Activated CD4-positive, alpha-beta T cell treated with anti-CD3 and anti-CD28 coated beads for 36 hours (primary cell): ENCODE measurements at places on chromosomes 12 and 14. TPM values are rescaled to one million over a fixed set of nuclear protein-coding genes. Genes with fewer than 3 reads are reported as not detected.
A peak's percentile ranks its signal among the peaks of the same experiment; 100 is the strongest.

DNA sequence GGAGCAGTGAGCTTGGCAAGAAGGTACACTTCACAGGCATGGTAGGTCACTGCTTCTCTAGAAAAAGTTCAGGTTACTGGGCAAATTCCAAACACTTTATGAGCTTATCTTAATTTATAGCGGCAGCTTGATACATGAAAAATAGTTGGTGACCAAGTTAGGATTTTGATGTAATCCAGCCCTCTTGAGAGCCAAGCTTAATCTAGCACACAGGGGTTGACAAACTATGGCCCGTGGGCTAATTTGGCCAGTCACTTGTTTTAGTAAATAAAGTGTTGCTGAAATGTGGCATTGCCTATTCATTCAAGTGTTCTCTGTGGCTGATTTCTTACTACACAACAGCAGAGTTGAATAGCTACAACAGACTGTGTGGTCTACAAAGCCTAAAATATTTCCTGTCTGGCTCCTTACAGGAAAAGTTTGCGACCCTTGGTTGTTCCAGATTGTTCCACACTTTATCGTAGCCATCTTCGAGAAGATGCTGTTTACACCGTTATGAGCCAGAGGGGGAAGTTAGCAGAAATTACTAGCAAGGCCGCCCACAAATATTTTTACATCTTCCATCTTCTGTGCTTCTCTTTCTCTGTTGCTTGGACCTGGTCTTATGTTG lies 120.9 kb downstream of the DAAM1 start:
- no peaks in the 10 kb centered on the region for H3K4me1 ChIP-seq
- no peaks in the 10 kb centered on the region for H3K36me3 ChIP-seq
- no peak overlapping the region for H3K4me3 ChIP-seq
- no peak overlapping the region for H3K27ac ChIP-seq

- no peak overlapping the region for H3K4me3 ChIP-seq
- H3K36me3 ChIP-seq: no peaks in the 10 kb centered on the region
- no peak for DNase-seq
- no peak overlapping the region for H3K27ac ChIP-seq
Observed at GRCh38 chr12:38934078-38934584, 28.7 kb upstream of the CPNE8 start.

DNA sequence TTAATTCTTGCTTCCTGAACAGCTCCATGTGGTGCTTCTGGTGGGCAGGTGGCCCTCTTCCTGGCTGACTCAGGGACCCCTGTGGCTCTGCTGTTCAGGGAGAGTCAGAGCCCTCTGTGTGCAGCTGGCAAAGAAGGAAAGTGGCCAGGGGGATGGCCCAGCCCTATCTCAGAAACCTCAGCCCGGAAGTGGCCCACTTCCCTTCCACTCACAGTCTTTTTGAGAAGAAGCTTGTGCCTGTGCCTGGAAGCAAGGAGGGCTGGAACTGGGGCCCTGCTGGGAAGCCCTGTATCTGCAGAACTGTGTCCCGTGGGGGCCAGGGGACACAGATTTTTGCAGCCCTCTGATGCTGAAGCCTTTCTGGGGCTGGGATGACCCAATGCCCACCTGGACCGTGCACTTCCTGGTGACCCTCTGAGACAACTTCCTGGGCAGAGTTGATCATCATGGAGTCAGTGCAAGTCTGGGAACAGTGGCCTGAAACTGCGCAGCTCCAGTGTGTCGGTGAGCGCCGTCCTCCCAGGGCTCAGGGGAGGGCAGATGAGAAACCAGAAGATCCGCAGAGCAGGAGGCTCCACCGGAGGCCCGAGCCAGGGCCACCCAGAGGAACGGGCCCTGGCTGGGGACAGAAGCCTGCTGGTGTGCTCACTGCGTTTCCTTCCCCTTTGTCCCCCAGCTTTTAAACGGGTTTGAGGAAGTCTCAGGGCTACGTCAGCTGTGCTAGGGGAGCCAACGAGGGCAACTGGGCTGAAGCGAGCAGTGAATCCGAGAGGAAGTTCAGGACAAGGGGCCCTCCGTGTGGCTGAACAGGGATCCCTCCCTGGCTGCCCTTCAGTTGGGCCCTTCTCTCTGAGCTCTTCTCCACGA lies 217.4 kb upstream of the RTL1 start:
- no peaks in the 10 kb centered on the region for H3K36me3 ChIP-seq
- H3K27ac ChIP-seq: peak overlapping the region; percentile 71
- peaks cover 5% of the 10 kb centered on the region for H3K27me3 ChIP-seq
- H3K4me1 ChIP-seq: peaks cover 21% of the 10 kb centered on the region

DNA sequence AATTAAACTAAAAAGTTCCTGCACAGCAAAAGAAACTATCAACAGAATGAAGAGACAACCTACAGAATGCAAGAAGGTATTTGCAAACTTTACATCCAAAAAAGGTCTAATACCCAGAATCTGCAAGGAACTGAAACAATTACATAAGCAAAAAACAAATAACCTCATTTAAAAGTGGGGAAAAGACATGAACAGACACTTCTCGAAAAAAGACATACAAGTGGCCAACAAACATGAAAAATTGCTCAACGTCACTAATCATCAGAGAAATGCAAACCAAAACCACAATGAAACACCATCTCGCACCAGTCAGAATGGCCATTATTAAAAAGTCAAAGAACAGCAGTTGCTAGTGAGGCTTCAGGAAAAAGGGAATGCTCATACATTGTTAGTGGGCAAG lies 15.2 kb downstream of the PDE6H start:
- no peaks in the 10 kb centered on the region for H3K36me3 ChIP-seq
- no peak overlapping the region for H3K27ac ChIP-seq
- DNase-seq: no peak
- no peak overlapping the region for H3K4me3 ChIP-seq
- H3K27me3 ChIP-seq: no peaks in the 10 kb centered on the region

DNA sequence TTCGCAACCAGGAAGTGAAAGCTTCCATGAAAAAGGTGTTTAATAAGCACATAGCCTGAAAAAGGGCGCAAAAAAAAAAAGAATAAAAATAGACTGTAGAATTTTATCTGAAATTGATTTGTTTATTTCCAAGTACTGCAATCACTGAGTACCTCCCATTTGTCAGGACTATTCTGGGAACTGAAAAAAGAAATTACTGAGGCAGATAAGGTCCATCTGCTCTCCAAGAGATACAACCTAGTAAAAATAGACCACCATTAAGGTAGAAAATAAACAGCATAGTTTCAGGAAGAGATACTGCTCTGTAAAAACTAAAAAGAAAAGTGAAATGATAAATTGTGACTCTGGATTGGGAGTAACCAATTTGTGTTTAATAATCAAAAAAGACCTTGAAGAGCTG lies 24.7 kb downstream of the OR4N2 start:
- H3K4me3 ChIP-seq: no peak overlapping the region
- DNase-seq: no peak
- H3K36me3 ChIP-seq: no peaks in the 10 kb centered on the region
- H3K27ac ChIP-seq: no peak overlapping the region

DNA sequence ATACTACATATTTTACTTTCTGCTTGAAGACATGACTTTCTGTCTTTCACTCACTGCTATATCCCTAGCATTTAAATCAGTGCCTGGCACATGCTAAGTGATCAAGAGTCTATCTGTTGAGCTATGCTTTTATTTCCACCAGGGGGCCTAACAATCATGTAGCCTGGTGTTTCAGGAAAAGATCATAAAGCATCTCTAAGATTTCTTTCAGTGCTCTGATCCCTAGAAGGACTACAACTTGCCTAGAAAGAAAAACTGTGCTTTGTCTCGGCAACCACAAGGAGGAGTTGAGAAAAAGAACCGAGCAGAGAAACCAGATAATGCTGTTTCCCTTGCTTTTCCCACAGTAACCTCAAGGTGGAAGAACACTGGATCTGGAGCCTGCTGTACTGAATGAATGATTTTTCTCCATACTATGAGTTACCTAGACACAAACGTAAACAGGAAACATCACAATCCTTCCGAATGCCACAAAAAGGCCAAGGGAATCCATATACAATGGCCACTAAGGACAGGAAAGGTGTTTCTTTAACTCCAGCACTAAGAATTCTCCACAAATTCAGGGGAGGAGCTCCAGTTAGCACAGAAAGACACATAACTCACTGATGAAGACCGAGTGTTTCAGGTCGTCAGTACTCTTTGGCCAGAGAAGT lies 1.2 kb downstream of the CRY1 start:
- DNase-seq: peak; percentile 28
- H3K36me3 ChIP-seq: peaks cover 8% of the 10 kb centered on the region
- H3K4me1 ChIP-seq: peaks cover 5% of the 10 kb centered on the region
- no peak overlapping the region for H3K27ac ChIP-seq
- H3K4me3 ChIP-seq: no peak overlapping the region
- peaks cover 3% of the 10 kb centered on the region for H3K27me3 ChIP-seq

DNA sequence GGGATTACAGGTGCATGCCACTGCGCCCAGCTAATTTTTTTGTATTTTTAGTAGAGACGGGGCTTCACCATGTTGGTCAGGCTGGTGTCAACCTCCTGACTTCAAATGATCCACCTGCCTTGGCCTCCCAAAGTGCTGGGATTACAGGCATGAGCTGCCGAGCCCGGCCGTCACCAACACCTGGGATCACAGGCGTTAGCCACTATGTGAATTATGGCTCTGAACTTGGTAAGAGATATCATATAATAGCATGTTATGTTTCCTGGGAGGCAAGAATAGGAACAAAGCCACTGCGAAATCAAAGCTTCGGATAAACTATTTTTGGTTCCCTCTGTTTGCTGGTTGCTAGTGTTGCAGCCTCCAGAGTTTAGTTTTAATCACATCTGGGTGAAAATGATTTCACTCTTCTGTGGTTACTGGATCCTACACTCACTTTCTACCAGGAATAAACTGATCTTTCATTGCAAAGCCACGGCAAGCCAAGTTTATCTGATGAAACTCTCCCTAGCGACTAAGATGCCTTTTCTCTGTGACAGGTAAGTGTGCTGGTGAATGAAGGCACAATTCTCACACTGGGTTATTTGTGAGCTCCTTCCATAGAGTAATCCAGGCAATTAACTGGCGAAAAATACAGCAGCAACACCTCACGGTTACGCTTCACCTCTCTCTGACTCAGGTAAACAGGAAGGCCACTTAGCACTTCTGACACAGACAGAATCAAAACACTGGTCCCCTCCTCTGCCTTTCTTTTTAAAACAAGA lies 16.7 kb downstream of the SNRNP35 start:
- peak overlapping the region; percentile 81 for H3K27ac ChIP-seq
- no peak overlapping the region for H3K4me3 ChIP-seq
- H3K36me3 ChIP-seq: peaks cover 5% of the 10 kb centered on the region
- H3K27me3 ChIP-seq: no peaks in the 10 kb centered on the region
- H3K4me1 ChIP-seq: peaks cover 20% of the 10 kb centered on the region
- no peak for DNase-seq

- peaks cover 16% of the 10 kb centered on the region for H3K27me3 ChIP-seq
- no peak for DNase-seq
- H3K4me1 ChIP-seq: no peaks in the 10 kb centered on the region
- H3K27ac ChIP-seq: no peak overlapping the region
- no peaks in the 10 kb centered on the region for H3K36me3 ChIP-seq
Observed at GRCh38 chr12:102504871-102505270, 24.5 kb upstream of the IGF1 start.

DNA sequence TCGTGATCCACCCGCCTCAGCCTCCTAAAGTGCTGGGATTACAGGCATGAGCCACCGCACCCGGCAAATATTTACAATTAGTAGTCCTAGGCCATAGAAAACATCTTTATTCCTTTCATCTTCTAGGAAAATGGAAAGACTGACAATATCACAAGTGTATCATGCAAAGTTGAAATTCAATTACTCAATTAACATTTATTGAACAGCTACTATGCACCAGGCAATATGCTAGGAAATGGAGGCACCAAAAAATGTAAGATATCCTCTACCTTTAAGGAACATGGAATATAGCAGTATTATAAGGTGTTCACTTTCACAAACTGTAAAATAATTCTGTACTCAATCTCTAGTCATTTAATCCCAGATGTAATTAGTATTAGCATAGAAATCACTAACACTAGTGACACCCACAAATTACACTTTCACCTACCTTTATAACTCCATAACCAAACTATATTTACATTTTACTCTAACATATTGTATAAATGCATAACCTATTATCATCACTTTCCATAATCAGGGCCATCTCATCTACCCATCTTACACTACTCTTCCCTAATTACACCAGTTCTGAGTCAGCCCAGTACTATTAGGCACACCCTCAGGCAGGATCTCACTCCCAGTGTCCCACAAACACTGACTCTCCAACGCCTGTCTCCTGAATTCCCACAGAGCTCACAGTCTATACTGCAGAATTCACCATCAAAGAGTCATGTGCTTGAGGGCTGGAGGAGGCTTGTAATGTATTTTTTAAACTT lies 10.4 kb downstream of the CORO1C start:
- H3K4me3 ChIP-seq: no peak overlapping the region
- no peaks in the 10 kb centered on the region for H3K27me3 ChIP-seq
- no peak overlapping the region for H3K27ac ChIP-seq

- peak overlapping the region; percentile 82 for H3K27ac ChIP-seq
- peak overlapping the region; percentile 92 for H3K4me3 ChIP-seq
- H3K27me3 ChIP-seq: no peaks in the 10 kb centered on the region
- DNase-seq: peak; percentile 78
Observed at GRCh38 chr12:989751-990660, 1.0 kb upstream of the ERC1 start.

DNA sequence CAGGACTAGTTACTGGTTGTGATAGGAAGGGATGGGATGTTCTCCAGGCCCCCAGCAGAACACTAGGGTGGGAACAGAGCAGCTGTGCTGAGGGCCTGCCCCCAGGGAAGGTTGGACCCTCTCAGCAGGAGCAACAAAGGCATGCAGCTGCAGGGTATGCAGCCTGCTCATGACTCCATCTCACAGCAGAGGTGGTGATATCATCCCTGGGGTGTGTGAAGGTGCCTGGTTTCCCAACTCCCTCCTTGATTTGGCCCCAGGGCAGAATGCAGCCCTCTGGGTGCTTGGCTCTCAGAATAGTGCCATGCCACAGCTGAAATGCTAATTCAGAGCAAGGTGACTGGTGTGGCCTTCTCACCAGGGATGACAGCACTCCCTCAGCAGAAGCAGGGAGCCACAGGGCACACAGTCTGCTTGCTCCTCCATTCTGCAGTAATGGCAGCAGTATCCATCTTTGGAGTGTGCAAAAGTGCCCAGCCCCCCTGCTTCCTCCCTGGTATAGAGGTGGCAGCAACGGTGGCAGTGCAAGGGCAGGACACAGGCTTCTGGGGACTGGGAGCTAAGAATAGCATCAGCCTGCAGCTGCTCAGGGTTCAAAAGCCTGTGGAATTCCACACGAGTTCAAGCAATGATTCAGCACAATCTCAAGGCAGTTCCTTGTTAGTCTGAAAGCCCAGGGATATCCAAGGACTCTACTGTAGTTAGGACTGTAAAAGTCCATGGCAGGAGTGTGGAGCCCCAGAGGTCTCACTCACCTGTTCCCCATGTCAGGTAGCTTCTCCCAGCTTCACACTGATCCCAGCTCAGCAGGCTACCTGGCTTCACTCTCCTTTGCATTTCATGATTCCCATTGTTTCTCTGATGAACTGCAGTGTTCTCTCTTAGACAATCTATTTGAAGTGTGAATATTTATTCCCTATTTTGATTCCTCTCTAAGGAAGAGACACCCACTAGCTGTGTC lies 298.1 kb upstream of the FOXG1 start:
- H3K36me3 ChIP-seq: no peaks in the 10 kb centered on the region
- no peak for DNase-seq
- no peaks in the 10 kb centered on the region for H3K4me1 ChIP-seq
- H3K4me3 ChIP-seq: no peak overlapping the region

- peaks cover 26% of the 10 kb centered on the region for H3K36me3 ChIP-seq
- H3K27ac ChIP-seq: no peak overlapping the region
- DNase-seq: no peak
- H3K27me3 ChIP-seq: no peaks in the 10 kb centered on the region
Observed at GRCh38 chr12:92899386-92900001, 29.6 kb downstream of the EEA1 start.

The ATP6V1D gene
- 26.7 TPM for total RNA-seq

The TESPA1 gene
- 81.0 TPM for total RNA-seq

The NKX2-8 gene
- not detected for total RNA-seq

The DDN gene
- total RNA-seq: 0.61 TPM

The PLCZ1 gene
- total RNA-seq: not detected

The TMEM63C gene
- total RNA-seq: 1.1 TPM

The OTOGL gene
- total RNA-seq: not detected

The BATF gene
- total RNA-seq: 187 TPM

The IL31 gene
- total RNA-seq: 4.0 TPM
